ENCODE measurements at places on chromosomes 1 and 21.
A peak's percentile ranks its signal among the peaks of the same experiment; 100 is the strongest.

GRCh38 chr1:221449801-221450470 is 292.0 kb downstream of the DUSP10 start:
- DNase-seq = no peak

DNA sequence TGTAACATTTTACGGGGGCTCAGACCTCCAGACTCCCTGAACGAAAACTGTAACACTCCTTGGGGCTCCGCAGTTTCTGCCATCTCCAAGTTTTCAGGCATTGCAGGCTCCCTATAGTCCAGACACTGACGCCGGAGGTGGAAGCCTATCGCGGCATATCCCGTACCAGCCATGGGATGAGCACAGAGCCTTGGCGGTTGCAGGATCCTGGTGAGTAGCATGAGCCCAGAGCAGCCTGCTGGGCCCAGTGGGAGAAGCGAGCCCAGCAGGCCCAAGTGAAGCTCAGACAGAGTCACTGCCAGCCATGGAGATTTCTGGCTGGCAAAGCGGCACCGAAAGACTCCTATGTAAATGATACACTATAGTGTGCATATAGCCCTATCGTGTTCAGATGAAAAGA is 446.8 kb downstream of the COL11A1 start:
- no peak for DNase-seq

GRCh38 chr1:202007805-202008489 is 2.4 kb upstream of the ELF3 start:
- no peak for DNase-seq

- peak; percentile 41 for DNase-seq
These were observed 60.2 kb upstream of the CFAP126 start for GRCh38 chr1:161427733-161428516.

DNA sequence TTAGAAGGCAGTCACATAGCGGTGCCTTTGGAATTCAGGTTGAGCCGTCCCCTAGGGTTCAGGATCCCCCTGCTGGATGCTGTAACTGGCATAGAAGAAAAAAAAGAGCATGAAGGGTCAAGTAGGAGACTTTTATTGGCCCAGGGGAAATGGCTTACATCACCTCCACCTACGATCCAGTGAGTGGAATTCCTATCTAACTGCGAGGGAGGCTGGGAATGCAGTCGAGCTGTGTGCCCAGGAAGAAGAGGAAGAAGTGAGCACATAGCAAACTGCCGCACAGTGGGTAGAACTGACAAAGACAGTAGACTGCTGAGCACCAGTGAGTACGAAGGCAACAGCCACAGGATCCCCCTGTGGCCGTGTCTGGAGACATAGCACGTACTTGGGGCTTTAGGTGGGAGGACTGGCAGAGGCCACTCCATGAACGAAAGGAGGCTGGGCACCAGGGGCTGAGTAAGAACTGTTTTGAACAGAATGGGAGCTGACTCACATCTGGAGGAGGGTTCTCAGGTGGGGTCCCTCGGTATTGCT is 79.2 kb downstream of the RNF220 start:
- no peak for DNase-seq

DNA sequence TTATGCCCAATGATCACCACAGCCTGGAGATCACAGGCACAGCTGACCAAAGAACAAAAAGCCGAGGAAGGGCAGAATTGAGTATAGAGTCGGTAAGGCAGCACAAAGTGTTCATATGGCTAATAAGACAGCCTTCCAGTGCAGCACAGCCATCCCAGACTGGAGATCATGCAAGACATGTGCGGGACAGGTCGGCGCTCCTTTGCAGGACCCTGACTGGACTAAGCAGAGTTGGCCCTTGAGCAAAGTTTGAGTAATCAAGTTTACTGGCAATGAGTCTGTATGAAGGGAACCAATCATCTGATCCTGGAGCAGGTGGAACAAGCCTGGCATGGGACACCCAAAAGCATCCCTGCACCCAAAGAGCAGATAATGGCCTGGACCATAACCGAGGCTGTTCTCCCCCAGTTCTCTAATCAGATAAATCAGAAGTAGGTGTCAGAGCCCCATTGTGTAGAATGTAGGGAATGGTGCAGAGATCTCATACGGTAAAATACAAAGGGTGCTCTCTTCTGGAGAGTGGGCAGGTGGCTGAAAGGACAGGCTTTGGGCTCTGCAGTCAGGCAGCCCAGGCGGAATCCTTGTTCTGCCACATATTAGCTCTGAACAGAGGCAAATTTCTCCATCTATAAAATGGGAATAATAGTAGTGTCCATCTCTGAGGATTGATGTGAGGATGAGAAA is 10.7 kb upstream of the DNASE2B start:
- DNase-seq = no peak

DNA sequence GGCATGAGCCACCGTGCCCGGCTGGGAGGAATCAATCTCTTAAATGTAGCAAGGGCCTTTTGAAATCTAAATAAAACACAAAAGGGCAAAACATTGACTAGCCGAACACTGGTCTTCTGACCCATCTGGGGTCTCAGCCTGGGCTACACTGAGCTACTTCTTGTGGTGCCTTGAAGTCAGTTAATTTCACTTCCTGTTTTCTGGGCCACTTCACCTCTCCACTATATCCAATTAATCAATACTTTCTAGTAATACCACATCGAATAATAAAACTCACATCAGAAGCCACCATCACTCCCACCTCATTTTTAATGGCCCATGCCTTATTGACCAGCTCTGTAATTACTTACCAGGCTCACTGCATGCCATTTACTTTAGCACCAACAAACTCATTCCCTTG is 138.0 kb upstream of the SAMSN1 start:
- DNase-seq = no peak

- DNase-seq = no peak
These were observed 72.5 kb upstream of the TNFSF18 start for GRCh38 chr1:173122958-173123852.

GRCh38 chr1:92259350-92259749 is 39.4 kb downstream of the GLMN start:
- DNase-seq = no peak

GRCh38 chr1:114318961-114319360 is 165.3 kb upstream of the SYT6 start:
- DNase-seq = no peak
